ENCODE measurements at places on chromosomes 2 and 18. TPM values are rescaled to one million over a fixed set of nuclear protein-coding genes. Genes with fewer than 3 reads are reported as not detected.

Gene CDH7
- not detected for total RNA-seq

Gene GPAT2
- total RNA-seq, result 1.9 TPM

Gene DPP10
- 0.32 TPM for total RNA-seq

Gene POTEF
- 4.8 TPM for total RNA-seq

Gene INO80B
- total RNA-seq, result 11.7 TPM

Gene MYO5B
- total RNA-seq, result under 0.01 TPM

Gene KCNG2
- under 0.01 TPM for total RNA-seq

Gene CLEC4F
- not detected for total RNA-seq

Gene CHRNG
- not detected for total RNA-seq

Gene C1QL2
- not detected for total RNA-seq

Gene PTH2R
- total RNA-seq, result 0.64 TPM

DNA sequence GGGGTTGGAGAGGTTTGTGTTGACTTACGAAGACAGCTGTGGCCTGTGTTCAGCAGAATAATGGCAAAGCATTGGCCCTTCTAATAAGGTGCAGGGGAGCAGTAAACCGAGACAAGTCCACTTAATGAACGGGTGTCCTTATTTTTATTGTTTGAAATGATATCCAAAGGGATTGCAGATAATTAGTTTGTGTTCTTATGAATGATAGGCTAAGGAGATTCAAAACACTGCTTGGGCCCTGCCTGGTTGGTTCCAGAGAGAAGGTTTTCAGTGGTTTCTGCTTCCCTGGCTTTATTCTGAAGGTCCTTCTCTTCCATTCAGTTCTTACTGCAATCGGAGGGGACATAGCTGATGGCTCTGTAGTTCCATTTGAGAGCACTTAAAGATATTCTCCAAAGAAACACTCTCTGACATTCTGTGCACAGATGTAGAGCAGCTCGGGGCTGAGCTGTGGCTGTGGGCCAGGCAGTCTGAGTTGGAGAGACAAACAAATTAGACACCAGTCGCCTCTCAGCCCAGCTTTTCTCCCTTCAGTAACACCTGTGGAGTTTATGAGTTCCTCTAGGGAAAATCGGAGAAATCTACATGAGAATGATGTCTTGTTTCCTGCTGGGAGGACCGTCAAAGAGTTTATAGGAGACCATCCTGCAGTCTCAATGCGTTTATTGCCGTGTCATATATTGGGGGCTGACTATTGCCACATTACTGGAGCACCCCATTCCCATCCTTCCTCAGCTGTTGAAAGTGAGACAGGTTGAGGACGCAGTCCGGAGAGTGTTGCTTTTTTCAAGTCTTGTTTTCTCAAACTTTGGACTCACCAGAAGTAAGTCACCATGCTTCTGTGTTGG, 6.5 kb downstream of the GREB1 start:
- no peak for DNase-seq

DNA sequence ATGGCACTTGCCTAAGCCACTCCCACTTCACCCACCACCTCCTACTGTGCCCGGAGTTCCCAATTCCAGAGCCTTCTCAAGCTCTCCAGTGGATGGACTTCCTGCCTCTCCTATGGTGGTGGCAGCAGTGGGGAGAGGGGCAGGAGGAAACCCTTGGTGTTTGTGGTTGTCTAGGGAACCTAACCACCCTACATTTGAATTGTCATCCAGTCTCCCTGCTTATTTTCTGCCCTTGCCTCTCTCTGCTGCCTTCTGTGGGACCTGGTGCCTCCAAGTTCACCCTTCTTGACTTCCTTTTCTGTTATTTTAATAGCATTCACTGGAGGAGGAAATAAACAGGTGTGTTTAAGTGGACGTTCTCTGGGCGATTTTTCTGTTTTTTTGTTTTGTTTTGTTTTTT, 50.0 kb upstream of the HPCAL1 start:
- no peak for DNase-seq

DNA sequence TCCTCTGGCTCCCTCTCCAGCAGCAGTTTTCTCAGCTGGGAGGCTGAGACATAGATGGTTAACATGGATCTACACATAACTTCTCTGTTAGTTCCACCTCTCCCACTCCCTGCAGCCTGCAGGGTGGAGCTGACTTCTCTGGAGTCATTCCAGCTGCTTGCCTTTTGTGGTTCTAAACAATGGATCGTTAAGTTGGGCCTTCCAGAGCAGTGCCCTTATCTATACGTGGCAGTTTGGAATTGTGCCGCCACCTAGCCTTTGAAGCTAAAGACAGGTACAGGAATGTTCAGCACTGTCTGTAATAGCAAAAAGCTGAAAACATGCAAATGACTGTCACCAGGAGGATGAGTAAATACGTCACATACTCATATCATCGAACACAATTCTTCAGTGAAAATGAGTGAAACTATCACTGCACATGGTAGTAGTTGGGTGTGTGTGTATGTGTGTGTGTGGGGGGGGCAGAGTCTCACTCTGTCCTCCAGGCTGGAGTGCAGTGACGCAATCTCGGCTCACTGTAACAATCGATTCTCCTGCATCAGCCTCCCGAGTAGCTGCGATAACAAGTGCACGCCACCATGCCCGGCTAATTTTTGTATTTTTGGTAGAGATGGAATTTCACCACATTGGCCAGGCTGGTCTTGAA, 50.3 kb downstream of the SH2D6 start:
- peak; percentile 32 for DNase-seq

- DNase-seq, result no peak
Measured at GRCh38 chr18:8948011-8948410, 154.5 kb upstream of the NDUFV2 start.

DNA sequence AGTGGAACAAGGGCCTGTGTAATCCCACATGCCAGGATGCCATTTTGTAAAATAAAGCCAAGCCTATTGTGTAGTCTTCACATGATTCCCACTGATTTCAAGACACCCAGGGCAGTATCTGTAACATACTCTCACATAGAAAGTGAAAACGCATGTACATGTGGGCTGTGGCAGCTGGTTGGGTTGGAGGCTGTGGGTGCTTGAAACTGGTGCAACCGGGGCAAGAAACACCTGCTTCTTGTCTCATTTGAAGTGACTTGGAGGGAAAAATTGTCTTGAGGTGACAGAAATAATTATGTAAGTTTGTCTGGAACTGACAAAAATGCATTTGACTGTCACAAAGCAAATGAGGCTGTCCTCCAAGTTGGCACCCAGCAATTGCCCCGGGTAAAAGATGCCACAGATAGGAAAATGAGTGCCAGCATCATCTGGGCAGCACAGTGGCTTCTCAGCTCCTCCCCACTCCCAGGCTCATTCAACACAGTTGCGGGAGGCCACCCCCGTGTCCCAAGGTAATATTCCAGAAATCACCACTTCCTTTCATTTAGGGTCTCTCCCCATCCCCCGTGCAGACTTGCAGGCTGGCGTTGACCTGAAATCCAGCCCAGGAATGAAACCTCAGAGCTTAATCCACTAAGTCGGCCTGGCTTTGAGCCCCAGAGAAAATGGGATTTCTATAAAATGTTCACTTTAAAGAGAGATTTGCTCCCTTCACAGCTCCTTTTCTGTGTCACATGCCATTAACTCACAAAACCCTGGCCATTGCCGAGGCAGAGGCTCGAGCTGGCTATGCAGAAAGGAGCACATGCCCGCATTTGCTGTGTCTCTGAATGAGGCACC, 293.9 kb upstream of the PARD3B start:
- DNase-seq, result no peak

DNA sequence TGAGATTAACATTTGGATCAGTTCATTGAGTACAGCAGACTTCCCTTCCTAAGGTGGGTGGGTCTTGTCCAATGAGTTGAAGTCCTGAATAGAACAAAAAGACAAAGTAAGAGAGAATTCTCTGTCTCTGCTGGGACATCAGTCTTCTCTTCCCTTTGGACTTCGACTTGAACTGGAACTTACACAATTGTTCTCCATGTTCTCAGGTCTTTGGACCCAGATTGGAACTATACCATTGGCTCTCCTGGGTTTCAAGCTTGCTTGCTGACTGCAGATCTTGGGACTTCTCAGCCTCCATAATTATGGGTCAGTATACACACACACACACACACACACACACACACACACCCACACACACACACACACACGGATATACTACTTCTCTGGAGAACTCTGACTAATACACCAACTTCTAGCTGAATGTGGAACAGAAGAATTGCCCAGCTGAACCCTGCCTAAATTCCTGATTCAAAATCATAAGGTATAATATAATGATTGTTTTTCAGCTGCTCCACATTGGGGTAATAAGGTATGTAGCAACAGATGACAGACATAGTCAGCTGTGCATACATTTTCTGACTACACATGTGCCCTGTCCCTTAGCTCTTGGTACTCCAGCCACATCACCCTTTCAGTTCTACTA, 214.0 kb downstream of the TGIF1 start:
- DNase-seq, result no peak

DNA sequence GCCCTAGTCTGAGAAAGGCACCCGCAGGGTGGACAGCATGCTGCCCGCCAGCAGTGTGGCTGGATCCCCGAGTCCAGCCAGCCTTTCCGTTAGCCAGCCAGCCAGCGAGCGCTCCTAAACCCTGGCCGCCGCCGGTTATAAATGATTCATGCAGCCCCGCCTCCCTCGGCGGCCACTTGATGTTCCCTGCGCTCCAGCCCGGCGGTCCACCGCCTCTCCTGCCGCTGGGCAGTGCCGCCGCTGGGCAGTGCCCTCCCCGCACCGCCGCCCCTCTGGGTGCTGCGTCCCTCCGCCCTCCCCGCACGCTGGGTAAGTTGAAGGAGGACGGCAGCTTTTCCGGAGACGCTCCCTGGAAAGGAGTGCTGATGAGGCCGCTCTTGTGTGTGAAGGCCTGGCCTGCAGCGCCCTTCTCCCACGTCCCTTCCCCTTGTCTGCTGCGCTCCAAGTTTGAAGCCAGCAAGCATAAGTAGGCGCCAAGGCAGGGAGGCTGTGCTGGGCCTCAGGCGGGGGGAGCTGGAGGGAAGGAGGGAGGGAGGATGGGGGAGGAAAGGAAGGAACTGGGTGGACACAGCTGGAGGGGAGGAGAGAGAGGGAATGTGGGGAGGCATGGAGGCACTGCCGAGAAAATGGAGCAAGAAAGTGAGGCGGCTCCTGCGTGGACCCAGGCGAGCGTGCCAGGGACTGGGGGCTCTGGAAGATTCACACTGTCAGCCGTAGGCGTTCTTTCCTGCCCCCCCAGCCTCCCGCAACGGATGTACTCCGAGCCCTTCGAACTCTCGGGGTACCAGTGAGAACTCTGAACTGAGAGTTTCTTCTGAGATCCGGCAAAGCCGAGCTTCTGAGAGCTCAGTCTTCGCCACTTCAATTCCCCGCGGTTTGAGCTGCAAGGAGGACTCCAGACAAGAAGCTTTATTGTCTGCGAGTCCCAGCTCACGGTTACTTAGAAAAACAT, 131.9 kb downstream of the GLI2 start:
- peak; percentile 87 for DNase-seq

- no peak for DNase-seq
Measured at GRCh38 chr2:240500561-240501423, 57.0 kb downstream of the ANKMY1 start.

DNA sequence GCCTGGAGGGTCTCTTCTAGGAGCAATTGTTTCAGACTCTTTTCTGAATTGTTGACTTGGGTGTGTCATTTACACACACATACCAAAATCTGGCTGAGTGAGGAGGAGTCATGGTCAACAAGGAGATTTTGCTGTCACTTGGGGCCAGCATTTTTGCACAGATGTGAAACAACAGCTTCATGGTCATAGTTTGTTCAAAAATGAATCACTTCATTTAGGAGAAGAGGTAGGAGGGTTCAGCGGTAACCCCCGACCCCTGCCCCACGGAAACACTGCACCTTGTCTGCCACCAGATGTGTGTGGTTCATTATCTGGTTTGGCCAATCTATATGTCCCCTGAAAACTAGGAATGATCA, 42.2 kb downstream of the LBH start:
- DNase-seq, result peak; percentile 54

DNA sequence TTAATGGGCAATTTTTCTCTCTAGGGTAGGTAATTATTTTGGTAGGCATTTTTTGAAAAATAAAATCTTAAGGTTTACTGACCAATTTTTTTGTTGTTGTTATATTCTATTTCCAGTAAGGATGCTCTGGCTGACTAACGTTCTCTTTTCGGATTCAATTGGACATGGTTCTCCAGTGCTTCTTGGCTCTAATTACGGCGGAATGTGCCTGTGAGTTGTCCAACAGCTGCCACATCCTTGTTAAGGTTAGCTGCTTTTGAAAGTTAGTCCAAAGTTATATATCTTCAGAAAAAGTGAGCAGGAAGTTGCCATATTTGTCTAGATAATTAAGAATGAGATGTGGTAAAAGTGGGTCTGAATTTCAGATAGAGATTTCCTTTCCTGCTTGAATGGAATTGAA, 45.8 kb upstream of the SMIM21 start:
- DNase-seq, result no peak

- DNase-seq, result no peak
Measured at GRCh38 chr2:180017784-180018183, 10.7 kb upstream of the CWC22 start.

DNA sequence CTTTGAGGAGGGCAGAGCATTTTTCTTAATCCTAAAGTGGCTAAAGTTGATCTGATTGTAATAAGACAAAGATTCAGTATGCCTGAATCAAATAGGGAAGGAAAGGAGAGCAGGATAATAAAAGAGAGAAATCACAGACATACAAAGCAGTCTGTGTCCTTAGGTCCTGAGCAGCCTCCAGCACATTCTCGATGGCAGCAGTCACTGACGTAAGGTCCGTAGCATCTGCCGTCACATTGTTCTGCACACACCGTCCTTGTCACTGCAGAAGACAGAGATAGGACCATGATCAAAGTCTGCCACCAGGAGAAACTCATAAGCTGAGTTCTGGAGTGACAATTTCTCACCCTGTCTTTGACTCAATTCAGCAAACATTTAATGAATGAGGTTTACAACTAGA, 813.7 kb downstream of the ERBB4 start:
- DNase-seq, result no peak

- DNase-seq, result peak; percentile 12
Measured at GRCh38 chr2:102708847-102709559, 52.8 kb upstream of the TMEM182 start.

- no peak for DNase-seq
Measured at GRCh38 chr2:36534275-36534799, 63.6 kb downstream of the FEZ2 start.

- no peak for DNase-seq
Measured at GRCh38 chr2:177828557-177828956, 244.0 kb downstream of the PDE11A start.

- DNase-seq, result no peak
Measured at GRCh38 chr2:202941771-202942170, 29.7 kb downstream of the CARF start.

DNA sequence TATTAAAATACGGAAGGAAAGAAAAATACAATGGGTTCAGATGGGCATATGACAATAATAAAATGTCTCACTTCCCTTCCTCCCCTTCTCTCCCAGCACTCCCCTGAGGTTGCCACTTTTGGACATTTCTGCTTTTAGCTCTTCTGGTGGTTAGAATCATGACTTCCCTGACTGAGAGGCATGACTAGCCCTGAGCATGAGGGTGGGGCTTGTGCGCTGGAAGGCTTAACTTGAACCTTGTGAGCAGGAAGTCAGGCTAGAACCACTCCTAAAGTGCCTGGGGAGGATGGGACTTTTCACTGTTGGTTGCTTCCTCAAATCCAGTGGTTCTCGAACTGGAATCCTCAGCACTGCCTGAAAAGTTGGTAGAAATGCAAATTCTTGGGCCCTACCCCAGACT, 19.7 kb upstream of the ARHGAP25 start:
- no peak for DNase-seq

- DNase-seq, result no peak
Measured at GRCh38 chr2:95277246-95277906, 3.1 kb downstream of the PROM2 start.

- DNase-seq, result peak; percentile 92
Measured at GRCh38 chr2:20378891-20379519, 28.4 kb upstream of the PUM2 start.

Data from fibroblast of villous mesenchyme (primary cell).